ENCODE measurements at places on chromosomes 4 and X.

GRCh38 chr4:4356106-4357041 lies 30.5 kb upstream of the NSG1 start:
- no peak for DNase-seq

GRCh38 chr4:161823450-161823849 lies 340.4 kb downstream of the FSTL5 start:
- DNase-seq, result no peak

- no peak for DNase-seq
Measured at GRCh38 chr4:41176340-41176739, 38.0 kb downstream of the APBB2 start.

- DNase-seq, result no peak
Measured at GRCh38 chrX:154531626-154532025, 15.0 kb downstream of the G6PD start.

DNA sequence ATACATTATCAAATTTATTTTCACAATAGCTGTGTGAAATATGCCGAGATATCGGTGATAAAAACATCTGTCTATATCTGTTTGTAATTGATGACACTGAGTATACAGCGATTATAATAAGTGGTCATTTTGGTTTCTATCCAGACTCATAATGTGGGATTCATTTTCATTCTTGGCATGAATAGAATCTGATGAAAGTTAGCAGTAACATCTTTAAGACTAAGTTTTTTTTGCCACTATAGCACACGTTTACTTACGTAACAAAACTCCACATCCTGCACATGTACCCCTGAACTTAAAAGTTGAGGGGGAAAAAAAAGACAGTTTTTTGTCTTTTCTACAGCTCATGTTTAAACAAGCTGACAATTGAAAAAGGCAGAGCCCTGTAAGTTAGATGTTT lies 86.4 kb downstream of the PPA2 start:
- no peak for DNase-seq

DNA sequence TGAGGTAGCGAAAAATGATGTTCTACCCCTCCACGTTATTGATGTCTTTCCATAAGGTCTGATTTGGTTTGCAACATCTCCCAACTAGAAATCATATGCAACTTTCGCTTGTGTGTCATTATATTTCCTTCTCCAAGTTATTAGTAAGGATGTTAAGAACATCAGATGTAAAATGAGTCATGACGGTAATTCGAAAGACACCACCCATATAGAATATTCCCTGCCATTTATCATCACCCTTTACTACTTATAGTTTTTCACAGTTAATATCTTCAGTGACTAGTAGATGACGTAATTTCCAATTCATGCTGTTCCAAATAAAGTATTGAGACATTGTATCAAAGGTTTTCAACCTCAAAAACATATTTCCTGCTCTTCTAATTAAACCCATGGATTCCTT lies 146.7 kb upstream of the MAP3K15 start:
- no peak for DNase-seq

GRCh38 chr4:184265546-184266351 lies 48.1 kb upstream of the ENPP6 start:
- DNase-seq, result no peak

- DNase-seq, result no peak
Measured at GRCh38 chr4:155599596-155599995, 67.1 kb upstream of the GUCY1A1 start.

DNA sequence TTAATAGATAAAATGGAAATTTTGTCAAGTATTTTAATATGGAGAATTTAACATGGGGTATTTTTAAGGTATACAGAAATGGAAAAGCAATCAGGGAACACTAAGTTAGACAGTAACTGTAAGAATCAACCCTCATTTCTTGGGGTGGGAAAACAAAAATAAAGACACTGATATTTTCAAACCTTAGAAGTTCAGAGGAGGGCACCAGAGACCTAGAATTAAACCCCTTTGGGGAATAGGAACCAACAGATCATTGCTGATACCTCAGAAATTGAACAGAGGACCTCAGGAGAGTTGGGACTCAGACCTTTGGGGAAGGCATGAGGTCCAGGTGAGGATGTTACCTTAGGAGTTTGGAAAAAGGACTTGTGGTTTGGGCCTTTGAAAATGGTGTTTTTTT lies 435.6 kb downstream of the TMA16 start:
- no peak for DNase-seq

DNA sequence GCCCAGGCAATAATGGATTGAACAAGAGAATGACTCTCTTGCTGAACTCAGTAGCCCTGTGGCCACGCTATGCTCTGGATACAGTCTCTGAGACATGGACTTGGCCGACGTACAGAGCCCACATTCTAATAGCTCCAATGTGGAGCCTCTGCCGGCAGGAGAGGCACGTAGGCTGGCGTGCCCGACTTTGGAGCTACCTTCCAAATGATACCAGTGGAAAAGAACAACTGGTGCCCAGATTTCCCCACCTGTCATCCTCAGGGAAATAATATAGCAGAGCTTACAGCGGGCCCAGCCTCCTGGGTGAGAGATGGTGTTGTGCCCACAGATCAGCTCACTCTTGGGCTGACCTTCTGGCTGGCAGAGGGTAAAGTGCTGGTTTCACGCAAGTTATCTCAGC lies 10.6 kb downstream of the NDP start:
- no peak for DNase-seq

DNA sequence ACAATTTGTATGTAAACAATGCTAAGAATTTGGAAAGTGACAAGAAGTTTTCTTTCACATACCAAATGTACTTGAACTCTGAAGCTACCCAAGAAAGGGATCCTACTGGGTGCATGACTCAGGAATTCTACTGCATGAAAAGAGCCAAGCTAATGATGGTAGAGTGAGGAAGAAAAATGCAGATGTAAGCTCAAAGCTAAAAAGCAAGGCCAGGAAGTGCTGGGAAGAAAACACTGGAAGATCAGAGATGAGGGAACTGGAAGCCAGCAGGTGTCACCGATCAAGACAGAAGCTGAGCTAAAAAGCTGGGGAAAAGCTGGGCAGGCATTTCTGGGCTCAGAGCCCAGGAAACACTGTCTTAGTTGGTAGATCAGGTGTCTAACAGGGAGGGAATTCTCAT lies 449.1 kb downstream of the NKX6-1 start:
- no peak for DNase-seq

DNA sequence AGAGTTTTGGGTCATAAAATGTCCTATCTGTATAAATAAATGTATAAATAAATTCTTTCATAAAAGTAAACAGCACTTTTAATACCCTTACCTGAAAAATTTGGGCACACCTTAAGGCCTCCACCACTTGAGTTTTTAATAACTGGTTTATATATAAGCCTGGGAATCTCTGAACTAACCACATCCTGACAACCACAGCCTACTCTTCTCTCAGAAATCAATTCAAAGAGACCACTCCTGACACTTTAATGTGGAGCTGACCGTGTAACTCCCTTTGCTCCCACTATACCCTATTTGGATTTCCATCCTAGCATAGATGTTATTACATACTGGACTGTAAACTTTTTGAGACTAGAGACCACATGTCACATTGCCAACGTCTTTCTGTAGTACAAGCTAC lies 3.5 kb downstream of the FBXL5 start:
- DNase-seq, result no peak

DNA sequence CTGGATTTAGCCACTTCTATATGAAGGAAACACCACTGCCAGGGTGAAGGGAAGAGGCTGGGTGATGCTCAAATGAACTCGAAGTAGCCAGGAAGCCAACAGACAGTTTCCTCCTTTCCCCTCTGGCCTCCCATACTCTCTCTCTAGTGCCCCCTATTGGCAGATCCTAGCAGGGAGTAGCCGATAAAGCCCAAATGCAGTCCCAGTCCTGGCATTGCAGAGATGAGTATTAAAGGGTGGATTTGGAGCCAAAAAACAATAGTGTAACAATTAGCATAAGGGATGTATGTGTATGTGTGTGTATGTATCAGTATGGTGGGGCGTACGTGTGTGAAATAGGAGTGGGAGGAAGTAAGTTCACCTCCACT lies 213.8 kb upstream of the LDB2 start:
- no peak for DNase-seq

DNA sequence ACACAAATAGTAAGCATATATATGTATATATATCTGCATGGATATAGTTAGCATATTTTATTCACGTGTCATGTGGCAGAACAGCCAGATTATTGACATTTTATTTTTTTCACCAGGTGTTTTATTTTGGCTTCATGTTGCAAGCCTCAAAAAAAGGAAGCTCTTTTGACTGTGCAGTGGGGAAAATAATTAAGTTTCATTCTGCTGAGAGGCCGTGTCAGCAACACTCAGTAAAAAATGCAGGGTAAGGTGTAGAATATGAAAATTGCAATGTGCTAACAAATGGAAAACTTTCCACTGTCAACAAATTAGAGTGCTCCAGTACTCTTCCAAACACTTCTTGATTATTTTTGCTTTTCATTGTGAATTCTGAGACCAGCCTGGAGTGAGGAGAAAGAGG lies 511.5 kb downstream of the GLUD2 start:
- DNase-seq, result no peak

DNA sequence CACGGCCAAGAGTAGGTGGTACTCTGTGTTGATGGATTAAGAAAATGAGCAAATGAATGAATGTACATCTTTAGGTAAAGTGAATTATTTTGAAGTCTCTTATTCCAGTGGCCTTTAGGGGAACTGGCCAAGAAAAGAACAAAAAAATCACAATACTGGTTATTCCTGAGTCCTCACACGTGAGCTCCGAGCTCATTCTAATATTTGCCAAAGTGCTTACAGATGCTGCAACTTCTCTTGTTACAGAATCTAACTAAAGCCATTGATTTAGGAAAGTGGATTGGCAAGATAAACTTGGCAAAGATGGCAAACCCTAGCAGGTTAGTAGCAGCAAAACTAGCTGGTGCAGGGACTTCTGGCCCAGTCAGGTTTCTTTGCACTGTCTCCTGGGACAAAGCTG lies 37.6 kb downstream of the IDS start:
- no peak for DNase-seq

Data from CD4-positive, alpha-beta T cell treated with Interleukin-15 for 1 hour (primary cell).